ENCODE measurements at places on chromosomes 1 and 21. TPM values are rescaled to one million over a fixed set of nuclear protein-coding genes. Genes with fewer than 3 reads are reported as not detected.

Gene RAP1A
- total RNA-seq: 19.6 TPM

Gene KTI12
- 3.4 TPM for total RNA-seq

Gene NBPF8
- total RNA-seq: 15.2 TPM

Gene GNAT2
- 0.13 TPM for total RNA-seq

GRCh38 chr1:25485536-25486411 lies 55.1 kb downstream of the MACO1 start:
- DNase-seq: no peak

GRCh38 chr1:95304803-95305202 lies 70.8 kb downstream of the RWDD3 start:
- no peak for DNase-seq
